A549 treated with Hydrocortisone at 1 μM for 4 hours (cell line): ENCODE measurements at places on chromosomes 5 and 9. TPM values are rescaled to one million over a fixed set of nuclear protein-coding genes. Genes with fewer than 3 reads are reported as not detected.

The SPATA31A3 gene
- not detected in 5 replicates for total RNA-seq

The DRD1 gene
- 0.06 to 0.16 TPM (median 0.09 TPM) in 5 replicates for total RNA-seq

The ACOT12 gene
- total RNA-seq: 0.05 TPM in 1 of 5 replicates, not detected in the others

The CDX1 gene
- total RNA-seq: not detected in 5 replicates

The CATSPER3 gene
- total RNA-seq: 0.22 to 0.56 TPM (median 0.34 TPM) in 5 replicates

The TMC1 gene
- total RNA-seq: 0.03 to 0.21 TPM (median 0.13 TPM) in 4 of 5 replicates, not detected in the other

The EQTN gene
- total RNA-seq: not detected in 5 replicates
